ENCODE measurements at places on chromosomes 4 and X.

DNA sequence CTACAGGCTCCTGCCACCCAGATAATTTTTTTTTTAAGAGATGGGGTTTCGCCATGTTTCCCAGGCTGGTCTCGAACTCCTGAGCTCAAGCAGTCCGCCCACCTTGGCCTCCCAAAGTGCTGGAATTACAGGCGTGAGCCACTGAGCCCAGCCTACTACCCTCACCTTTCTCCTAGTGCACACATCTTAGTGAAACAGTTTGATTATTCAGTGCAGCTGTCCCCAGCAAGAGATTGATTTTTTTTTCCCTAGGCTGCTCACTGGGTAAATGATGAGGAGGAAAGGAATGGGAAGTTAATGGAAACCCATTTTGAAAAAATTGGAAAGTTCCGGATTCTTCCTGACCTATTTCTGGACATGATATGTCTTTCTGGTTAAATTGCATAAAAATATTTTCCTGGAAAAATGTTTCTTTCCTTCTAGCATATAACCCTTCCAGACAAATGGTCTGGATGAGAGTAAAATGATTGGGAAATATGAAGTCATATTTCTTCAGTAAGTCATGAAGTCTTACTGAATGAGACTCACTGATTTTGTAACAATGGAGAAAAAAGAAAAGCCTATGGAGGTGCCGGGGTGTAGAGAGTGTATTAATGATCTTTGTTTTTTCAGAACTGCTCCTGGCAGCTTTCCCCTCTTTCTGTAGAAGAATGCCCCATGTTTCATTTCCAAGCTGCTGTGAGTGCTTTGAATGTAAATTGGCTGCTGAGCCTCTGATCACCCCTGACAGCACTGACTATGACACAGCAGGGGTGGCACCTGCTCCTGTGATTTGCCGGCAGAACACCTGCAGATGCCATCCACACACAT, 19.5 kb upstream of the ZNF41 start:
- DNase-seq = no peak

DNA sequence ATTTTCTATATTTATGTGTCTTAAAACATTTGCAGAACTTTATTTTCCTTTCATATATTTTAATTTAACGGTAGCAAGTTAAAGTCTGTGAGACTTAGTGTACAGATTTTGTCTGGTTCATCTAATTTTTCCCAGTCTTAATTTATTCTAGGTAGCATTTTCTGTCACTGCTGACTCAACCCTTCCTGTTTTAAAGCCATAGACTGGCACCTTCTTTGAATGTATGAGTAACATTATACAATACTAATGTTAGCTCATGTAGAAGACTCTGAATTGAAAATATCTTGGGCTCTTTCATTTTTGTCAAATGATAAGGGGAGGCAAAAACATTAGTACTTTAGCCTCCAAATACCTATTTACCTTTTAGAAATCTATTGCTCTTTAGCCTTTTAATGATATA, 43.6 kb downstream of the BLTP1 start:
- DNase-seq = no peak

GRCh38 chrX:9153300-9153699, 119.4 kb upstream of the FAM9B start:
- DNase-seq = no peak

- no peak for DNase-seq
Observed at GRCh38 chr4:179465131-179465797, 2023.0 kb upstream of the AGA start.

- DNase-seq = no peak
Observed at GRCh38 chr4:2850966-2851798, 7.5 kb downstream of the ADD1 start.
